ENCODE measurements at places on chromosomes 1 and 21.

DNA sequence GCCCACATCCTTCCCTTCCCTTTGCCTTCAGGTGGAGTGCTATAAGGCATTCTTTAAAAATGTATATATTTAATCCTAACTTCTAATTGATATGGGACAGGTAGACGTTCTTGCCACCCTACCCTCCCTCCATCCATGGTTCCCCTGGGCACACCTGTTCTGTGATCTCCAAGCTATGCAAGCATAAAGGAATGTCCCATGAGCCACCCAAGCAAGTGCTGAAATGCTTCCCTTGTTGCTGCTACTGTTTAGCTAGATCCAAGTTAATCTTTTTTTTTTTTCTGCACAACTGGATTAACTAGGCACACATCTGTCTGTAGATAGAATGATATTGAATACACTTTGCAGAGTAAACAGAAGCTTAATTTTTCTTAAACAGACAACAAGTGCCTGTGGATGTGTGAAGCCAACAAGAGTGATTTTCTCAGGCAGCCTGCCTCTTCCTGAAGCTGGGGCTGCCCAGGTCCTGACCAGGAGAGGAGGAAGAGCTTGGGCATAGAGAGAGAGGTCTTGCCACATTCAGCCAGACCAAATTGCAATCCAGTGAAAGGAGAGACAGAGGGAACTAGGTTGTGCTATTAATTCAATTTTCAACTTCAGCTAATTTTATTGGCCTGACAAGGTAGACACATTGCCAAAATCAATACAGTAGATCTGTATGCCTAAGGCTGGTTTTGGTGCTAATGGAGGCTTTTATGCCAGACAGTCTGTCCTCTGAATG lies 28.2 kb upstream of the ATP1B1 start:
- DNase-seq, result no peak

- no peak for DNase-seq
Measured at GRCh38 chr1:216356945-216357344, 66.3 kb downstream of the USH2A start.

DNA sequence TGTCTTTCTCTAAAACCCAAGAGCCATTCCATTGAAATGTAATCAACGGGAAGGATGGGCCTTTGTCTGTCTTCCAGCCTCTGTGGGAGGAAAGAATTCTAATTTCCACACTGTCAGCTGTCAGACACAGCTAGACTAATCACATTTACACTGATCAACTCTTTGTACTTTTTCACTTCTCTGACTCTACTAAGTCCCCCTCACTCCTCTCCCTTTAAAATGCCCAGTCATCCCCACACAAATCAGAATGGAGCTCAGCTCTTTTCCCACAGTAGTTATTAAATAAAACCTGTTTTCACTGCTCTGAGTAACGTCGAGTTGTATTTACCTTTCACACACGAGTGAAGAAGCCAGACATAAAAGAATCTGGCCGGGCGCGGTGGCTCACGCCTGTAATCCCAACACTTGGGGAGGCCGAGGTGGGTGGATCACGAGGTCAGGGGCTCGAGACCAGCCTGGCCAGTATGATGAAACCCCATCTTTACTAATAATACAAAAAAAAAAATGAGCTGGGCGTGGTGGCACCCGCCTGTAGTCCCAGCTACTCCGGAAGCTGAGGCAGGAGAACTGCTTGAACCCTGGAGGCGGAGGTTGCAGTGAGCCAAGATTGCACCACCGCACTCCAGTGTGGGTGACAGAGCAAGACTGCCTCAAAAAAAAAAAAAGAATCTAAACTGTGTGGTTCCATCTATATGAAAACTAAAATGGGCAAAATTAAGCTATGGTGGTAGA lies 13.3 kb downstream of the ZBTB8OS start:
- no peak for DNase-seq

DNA sequence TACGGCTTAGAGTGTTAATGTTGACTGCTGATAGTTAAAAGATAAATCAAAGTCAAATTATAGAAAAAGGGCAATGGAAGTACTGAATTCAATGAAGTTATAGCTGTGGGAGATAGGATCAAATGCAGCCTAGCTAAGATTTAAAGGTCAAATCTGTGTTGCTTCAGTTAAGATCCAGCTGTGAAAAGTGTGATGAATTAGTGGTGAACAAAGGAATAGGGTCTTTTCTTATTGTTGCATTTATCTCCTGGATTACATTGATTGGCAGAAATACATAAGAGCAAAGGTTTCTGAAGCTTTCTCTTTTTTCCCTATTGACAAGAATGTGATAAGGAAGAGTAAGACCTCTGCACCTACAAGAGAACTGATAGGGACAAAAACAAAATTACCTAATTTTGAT lies 1234.6 kb upstream of the ADGRL2 start:
- DNase-seq, result no peak

DNA sequence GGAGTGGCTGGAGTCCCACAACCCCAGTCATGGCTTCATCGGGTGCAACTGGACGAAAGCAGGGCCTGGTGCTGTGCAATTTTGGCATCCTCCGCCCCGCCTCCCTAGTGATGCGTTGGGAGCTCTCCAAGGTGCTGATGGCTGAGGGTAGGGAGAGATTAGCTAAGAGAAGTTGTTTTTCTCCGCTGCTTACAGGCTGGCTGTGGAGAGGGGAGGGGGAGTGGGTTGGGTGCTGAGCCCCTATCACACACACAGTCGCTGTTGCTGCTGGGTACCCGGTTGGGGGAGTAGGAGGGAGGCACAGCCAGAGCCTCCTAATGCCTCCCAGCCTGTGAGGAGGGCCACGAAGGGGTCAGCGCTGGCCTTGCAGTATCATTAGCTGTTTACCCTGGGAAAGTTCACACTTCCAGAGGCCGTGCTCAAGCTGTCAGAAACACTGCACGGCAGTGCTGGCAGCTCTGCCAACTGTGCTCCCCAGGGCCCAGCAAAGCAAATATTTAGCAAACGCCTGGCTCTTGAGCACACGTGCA lies 110.0 kb downstream of the GRIK3 start:
- DNase-seq, result no peak

DNA sequence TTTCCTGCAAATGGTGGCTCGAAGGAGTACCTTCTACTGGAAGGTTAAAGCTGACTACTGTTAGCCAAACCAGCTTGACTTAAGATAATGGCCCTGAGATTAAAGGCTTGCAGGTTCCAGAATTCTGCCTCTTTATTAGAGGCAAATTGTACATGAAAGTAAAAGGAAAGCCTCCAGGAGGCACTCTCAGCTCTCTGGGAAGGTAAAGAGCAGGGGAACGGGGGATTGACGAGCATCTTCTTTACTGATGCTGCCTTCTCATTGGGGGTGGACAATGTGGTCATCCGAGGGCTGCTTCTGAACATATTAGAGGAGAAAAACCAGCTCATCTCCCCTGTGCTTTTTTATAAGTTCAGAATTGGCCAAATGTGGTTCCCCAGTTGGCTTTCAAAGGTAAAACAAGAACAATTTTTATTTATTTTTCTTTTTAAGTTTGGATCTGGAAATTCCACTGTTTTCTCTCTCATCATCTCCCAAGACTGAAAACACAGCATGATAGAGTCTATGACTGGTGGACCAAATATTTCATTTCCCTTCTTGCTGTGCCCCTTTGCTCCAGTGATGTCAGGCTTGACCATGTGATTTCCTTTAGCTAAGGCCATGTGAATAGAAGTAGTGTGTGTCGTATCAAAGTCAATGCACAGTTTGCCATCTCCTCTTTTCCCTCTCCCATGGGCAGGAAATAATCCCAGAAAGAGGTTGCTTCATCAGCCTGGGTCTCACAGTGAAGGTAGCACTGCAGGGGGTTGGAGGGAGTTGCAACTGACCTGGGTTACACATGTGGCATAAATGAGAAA lies 292.7 kb downstream of the PRDM2 start:
- no peak for DNase-seq

DNA sequence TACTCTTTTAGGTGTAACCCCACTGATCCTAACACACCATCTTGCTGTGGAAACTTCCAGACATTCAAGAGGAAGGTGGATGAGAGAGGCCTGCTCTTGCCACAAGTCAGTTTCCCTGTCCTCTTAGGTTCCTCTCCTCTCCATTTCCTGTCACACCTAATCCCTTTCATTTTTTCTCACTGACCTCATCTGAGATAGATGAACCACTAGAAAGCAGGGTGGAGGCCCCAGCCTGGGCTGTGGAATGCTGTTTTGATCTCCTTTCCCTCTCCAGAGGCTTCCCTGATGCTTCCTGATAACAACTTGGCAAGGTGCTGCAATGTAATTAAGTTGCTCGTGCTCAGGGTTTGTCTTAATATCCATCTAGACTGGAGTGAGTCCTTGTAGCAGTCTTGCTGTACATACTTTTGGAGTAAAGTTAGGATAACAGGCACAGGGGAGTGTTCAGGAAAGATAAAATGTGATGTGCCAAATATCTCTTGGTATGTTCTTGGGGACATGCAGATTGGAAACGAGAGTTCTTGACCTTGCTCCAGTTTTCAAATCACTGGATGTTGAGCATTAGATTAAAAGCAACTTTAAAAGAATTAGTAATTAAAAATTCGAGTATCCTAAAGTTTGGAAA lies 11.2 kb downstream of the LRRC42 start:
- DNase-seq, result no peak

- peak; percentile 24 for DNase-seq
Measured at GRCh38 chr1:46062651-46063319, 69.6 kb downstream of the PIK3R3 start.

DNA sequence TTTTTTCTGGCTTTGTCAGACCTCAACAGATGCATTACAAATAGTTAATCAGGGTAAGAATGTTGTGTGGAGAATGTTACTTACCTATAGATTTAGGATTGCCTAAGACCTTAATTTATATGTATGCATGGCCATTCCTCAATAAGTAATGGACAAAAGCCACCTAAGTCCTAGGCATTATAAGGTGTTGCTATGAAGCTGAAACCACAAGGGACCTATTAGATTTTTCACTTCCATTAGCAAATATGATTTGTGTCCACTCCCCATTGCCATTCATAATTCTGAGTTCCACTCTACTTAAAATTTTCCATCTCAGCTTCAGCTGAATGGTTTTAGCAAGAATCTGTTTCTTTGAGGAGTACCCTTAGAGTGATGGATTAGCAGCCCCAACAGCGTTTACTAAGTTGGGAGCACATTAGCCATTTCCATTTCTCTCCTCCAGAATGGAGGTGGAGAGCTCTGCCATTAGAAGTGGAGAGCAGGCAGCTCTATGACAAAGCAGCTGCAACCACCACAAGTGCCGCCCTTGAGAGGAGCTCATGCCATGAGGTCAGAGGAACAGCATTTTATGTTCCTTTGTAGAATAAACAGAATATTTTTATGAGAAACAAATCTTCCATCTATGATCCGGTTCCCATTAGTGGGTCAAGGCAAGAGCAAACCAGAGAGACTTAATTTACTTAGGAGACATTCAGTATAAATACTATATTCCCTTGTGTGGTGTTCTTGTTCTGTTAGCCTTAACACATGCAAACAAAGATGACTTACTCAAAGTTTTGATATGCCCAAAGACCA lies 28.9 kb upstream of the C1orf87 start:
- no peak for DNase-seq

- DNase-seq, result no peak
Measured at GRCh38 chr1:178241837-178242236, 147.9 kb downstream of the RASAL2 start.

- no peak for DNase-seq
Measured at GRCh38 chr1:61174060-61174795, 91.9 kb downstream of the NFIA start.
